HepG2 (cell line): ENCODE measurements at places on chromosomes 16 and 17. TPM values are rescaled to one million over a fixed set of nuclear protein-coding genes. Genes with fewer than 3 reads are reported as not detected.
A peak's percentile ranks its signal among the peaks of the same experiment; 100 is the strongest.

DNA sequence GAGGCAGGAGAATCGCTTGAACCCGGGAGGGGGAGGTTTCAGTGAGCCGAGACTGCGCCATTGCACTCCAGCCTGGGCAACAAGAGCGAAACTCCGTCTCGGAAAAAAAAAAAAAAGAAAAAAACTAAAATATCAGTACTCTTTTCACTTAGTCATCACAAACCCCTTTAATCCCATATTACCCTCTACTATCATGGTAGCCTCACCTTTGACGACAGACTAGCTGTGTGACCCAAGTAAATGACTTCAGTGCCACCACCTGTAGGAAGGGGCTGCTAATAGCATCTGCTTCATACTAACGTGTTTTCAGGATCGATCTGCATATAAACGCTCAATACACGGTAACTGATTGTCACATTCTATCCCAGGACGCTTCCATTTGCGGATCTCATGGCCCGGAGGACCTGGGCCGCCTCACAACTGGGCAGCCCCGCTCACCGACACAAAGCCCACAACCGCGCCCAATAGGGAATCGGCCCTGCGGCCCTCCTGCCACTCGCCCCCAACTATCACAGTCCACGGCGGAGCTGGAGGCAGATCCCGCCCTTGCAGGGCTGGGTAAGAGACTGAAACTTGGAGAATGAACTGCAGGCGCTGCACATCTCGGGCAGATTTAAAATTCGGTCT lies 1.1 kb upstream of the ZNF263 start:
- peak; percentile 73 for DNase-seq

DNA sequence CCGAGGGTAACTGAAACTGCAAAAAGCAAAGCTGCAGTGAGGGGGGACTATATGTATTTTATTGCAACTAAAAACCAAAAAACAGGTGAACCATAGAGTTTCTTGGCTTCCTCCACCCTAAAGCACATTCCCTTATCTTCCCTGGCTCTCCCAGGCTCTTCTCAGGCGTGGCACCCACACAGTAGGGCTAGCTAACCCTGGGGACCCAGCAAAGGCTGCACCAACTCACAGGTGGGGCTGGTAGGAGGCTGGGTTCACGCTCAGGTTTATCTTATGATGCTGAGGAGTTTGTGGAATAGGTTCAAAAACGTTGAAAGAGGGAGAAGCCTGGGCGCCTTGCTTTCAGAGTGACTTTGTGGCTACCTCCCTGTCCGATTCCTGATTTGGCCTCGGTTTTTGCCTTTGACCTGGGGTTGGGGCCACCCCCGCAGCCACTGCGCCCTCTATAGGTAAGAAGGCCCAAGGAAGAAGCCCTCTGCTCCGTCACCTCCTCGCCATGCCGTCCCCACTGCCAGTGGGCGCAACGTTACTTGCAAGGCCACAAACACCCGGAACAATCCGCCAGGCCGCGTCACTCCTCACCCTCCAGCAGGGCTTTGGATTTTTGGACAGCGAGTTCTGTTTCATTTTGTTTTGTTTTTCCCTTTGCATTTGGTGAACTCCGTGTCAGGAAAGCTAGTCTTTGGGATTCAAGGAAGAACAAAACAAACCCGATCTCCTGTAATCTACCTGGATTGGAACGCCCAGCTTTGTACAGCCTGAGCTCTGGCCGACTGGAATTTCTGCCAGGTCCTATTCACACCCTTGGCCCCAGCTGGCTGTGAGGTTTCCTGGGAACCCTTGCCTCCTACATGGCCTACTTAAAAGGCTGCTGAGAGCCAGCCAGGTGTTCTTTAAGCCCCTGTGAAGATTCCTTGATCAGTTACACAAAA lies 60.8 kb downstream of the TBC1D16 start:
- no peak for DNase-seq

GRCh38 chr17:77146246-77146632 lies 5.5 kb downstream of the SEC14L1 start:
- no peak for DNase-seq

DNA sequence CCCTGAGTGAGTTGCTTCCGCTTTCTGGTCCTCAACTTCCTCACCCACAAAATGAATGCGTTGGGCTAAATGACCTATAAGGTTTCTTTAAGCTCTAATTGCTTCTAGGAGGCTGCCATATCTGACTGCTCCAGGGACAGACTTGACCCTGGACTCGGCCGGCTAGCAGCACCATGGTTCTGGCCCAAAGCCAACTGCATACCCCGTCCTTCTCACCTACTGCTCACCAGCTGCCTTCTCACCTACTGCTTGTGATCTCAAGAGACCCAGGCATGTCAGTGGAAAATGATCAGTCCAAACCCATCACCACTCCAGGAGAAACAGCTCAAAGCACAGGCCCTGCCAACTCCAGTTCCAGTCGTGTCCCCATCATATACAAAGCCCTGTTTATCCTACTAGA lies 124.3 kb upstream of the IRX5 start:
- DNase-seq, result no peak

DNA sequence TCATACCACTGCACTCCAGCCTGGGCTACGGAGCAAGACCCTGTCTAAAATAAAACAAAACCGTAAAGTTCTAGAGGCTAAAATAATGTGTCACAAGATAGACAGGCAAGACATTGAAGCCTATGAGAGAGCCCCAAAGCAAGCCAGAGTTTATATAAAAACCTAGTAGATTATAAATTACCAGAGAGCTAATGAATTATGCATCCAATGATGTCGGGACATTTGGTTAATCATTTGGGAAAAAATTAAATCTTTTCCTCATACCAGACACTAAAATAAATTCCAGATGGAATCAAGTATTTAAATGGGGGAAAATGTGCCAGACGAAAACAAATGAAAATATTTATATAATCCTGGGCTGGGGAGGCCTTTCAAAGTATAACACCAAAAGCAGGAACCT lies 24.2 kb downstream of the CCDC40 start:
- no peak for DNase-seq

- DNase-seq, result no peak
Measured at GRCh38 chr16:75927810-75928209, 201.5 kb upstream of the CPHXL start.

DNA sequence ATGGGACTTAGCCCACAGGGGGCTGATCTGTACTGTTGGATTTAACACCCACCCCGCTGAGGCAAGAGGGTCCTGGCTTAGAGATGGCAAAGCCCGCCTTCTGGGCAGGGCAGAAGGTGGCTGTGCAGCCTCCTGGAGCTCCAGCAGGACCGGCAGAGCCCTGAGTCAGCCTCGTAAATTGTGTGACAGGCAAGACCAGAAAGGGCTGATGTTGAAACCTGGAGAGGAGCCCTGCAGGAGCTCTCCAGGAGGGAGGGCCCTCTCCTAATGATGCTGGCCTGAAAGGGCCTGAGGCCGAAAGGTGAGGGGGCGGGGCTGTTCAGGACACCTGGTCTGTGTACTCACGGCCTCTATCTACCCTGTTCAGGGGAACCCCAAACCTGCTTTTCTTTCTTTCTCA lies 22.5 kb upstream of the MYO15B start:
- no peak for DNase-seq

Gene RHBDL3
- 0.09 TPM in 1 of 2 replicates, not detected in the other for total RNA-seq

Gene HIGD1B
- total RNA-seq, result not detected in 2 replicates

DNA sequence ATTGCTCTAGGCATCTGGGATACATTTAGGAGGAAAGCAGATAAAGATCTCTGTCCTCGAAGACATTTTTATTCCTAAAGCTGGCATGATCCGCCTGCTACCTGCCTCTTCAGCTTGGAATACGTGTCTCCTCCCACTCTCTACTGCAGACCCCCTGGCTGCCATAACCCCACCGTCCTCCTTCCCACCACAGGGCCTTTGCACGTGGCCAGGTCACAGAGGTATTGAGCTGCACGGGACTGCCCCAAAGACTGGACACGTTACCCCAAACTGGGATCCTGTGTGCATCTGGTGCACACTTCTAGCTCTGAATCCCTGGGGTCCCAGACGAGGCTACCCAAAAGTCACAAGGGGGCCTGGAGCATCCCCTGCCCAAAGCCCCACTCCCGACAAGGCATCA lies 351.2 kb upstream of the EEF2KMT start:
- no peak for DNase-seq

DNA sequence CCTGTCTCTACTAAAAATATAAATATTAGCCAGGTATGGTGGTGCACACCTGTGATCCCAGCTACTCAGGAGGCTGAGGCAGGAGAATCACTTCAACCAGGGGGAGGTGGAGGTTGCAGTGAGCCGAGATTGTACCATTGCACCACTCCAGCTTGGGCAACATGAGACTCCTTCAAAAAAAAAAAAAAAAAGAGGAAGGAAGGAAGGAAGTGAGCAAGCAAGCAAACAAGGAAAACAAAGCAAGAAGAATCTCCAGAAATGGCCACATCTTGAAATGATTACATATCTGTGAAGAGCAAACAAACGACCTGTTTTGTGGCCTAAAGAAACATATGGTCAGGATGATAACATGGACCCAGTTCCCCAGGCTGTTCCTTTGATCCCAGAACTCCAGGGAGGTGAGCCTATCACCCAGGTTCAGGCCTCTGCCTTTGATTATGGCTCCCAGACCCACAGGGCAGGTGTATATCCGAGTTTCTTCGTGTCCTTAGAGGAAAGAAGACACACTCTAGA lies 8.9 kb downstream of the ACOX1 start:
- DNase-seq, result no peak

GRCh38 chr16:4788489-4788889 lies 344 bp upstream of the SEPTIN12 start:
- DNase-seq, result peak; percentile 64

Gene SLC52A1
- 0.13 TPM in 1 of 2 replicates, not detected in the other for total RNA-seq

- peak; percentile 54 for DNase-seq
Measured at GRCh38 chr17:42562388-42563142, 617 bp downstream of the COASY start.

GRCh38 chr17:10178506-10178991 lies 19.9 kb downstream of the GAS7 start:
- DNase-seq, result no peak

Gene SCGB1C2
- total RNA-seq, result not detected in 2 replicates

- DNase-seq, result no peak
Measured at GRCh38 chr17:71055128-71055527, 885.8 kb downstream of the KCNJ2 start.

Gene KRT33A
- not detected in 2 replicates for total RNA-seq

GRCh38 chr17:63832455-63832854 lies 5.0 kb upstream of the FTSJ3 start:
- DNase-seq, result no peak

- no peak for DNase-seq
Measured at GRCh38 chr17:43813386-43813785, 19.6 kb downstream of the MPP3 start.

- DNase-seq, result no peak
Measured at GRCh38 chr17:69547947-69548346, 133.4 kb downstream of the MAP2K6 start.

DNA sequence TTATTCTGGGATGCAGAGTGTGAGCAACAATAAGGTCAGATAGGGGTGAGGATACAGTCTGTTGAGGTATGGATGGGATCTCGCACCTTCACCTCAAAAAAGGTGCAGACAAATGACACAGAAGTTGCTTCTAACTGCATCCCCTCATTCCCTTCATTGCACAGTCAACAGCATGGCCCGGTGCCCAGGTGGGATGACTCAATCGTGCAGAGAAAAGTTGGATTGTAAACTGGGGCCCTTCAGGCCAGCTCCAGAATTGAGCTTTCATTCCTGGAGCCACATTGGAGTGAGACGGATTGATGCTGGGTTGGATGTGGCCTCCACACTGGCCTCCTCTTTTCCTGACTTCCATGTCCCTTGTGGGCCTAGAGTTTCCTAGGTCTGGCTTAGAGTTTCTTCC lies 977.4 kb downstream of the KCNJ18 start:
- DNase-seq, result no peak

- DNase-seq, result no peak
Measured at GRCh38 chr17:1560101-1560857, 2.3 kb downstream of the PITPNA start.

DNA sequence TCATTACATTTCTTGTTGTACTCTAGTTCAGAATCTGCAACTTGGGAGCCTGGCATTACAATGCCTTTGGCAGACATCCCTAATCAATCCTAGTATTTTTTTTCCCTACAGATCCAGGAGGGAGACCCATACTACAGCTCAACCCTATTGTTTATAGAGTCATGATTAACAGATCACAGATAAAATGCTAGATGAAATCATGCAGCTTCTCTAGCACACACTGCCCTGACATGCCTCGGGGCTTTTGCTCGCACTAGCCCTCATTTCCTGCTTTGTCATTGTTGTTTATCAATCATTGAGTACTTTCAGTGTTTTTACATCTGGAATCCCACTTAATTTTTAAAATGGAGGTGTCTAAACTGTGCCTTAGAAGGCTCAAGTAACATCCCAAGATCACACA lies 412.5 kb downstream of the CA10 start:
- no peak for DNase-seq

DNA sequence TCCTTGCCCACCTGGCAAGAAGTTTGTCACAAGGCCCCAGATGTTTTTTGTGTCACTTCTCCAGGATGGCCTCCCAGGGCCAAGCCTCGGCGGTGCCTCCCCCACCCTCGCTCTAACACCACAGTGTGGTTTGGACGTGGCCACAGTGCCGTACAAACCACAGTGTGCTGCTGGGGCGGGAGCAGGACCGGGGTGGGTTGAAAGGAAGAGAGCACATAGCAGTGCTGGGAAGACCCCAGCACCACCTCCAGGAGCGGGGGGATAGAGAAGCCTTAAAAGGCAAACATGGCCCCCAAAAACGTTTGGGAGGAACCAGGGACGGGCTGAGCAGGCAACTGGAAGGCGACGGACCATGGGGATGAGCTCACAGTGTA lies 5.0 kb upstream of the BCL6B start:
- DNase-seq, result no peak

- DNase-seq, result no peak
Measured at GRCh38 chr16:50519001-50519400, 29.2 kb upstream of the NKD1 start.

Gene SYNGR3
- total RNA-seq, result 0.58 and 0.97 TPM in 2 replicates

DNA sequence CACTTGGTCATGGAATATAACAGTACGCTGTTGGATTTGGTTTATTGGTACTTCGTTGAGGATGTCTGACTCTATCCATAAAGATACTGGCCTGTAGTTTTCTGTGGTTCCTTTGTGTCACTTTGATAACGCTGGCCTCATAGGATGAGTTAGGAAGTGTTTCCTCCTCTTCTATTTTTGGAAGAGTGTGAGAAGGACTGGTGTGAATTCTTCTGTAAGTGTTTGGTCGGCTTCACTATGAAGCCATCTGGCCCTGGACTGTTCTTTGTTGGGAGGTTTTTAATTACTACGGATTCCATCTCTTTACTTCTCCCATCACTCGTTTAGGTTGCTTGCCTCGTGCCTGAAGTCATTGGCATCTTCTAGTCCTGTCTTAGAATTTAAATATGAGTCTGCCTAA lies 117.3 kb downstream of the OR1D5 start:
- DNase-seq, result no peak

DNA sequence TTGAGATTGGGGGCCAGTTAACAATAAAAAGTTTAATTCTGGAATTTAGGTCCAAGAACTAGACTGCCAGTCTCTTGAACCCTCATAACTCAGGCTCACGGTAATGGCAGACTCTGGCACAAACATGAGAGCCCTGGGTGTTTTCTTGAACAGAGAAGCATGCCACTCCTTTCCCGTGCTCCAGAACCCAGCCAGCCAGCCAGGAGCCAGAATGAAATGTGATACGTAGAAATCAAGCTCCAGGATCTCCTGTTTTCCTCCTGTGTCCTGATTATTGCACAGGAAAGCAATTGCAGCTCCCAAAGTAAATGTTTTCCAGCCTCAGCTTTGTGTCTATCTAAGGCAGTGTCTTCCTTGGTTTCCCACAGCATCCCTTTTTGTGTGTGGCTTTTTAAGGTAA lies 46.2 kb upstream of the NOL11 start:
- DNase-seq, result no peak
